ENCODE measurements at places on chromosomes 3 and 15. TPM values are rescaled to one million over a fixed set of nuclear protein-coding genes. Genes with fewer than 3 reads are reported as not detected.

Gene AMOTL2
- 117 TPM for total RNA-seq

Gene CAPN3
- 1.6 TPM for total RNA-seq

Gene C2CD4A
- total RNA-seq, result 1.4 TPM

Gene LRRK1
- total RNA-seq, result 16.6 TPM

Gene EFHB
- 0.72 TPM for total RNA-seq

Gene CSPG5
- 0.26 TPM for total RNA-seq

Gene ACVR2B
- total RNA-seq, result 4.0 TPM

Gene GP9
- total RNA-seq, result not detected

Gene P3H2
- total RNA-seq, result 23.8 TPM

Gene TMF1
- 43.3 TPM for total RNA-seq

Gene PLCB2
- total RNA-seq, result 0.43 TPM

Gene HRG
- total RNA-seq, result not detected

Gene CD80
- total RNA-seq, result not detected

Gene MESP2
- 0.66 TPM for total RNA-seq

Gene COLQ
- total RNA-seq, result 0.36 TPM
